ENCODE measurements at places on chromosomes 2 and 18.

DNA sequence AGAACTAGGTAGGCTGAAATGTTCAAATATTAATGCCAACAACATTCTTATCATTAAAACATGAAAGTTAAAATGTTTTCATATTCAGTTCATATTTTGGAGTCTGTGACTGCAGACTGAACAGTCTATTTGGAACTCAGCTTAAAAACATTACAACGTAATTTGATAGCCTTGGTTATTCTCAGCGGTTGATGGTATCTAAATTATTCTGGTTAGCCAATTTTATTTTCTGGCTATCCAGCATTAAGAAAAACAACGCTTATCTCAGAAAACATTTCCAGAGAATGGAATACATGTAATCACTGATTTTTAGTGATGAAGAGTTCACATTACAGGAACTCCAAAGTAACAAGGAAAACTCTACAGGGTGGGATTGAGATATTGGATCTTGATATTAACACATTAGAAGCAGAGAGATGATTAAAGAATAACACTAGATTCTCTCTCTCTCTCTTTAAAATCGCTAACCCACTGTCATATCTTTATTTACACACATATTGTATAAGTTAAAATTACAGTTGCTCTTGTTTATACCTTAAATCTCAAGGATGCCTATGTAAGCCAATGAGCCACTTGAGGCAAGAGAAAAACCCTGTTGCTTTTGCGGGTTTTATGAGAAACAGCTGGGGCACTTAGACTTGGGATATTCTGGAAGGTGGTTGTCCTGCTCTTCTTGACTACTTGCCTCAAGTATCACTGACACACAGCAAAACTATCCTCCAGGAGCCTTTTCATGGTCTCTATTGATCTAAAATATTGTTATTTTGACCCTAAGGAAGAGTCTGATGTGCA, 84.9 kb downstream of the ICOS start:
- H3K4me1 ChIP-seq, result peaks cover 17% of the 10 kb centered on the region
- DNase-seq, result no peak
- no peaks in the 10 kb centered on the region for H3K27me3 ChIP-seq
- H3K27ac ChIP-seq, result no peak overlapping the region

- no peak overlapping the region for H3K4me3 ChIP-seq
- H3K4me1 ChIP-seq, result peaks cover 20% of the 10 kb centered on the region
- H3K36me3 ChIP-seq, result peaks cover 38% of the 10 kb centered on the region
- peak overlapping the region; percentile 51 for H3K27ac ChIP-seq
- no peaks in the 10 kb centered on the region for H3K27me3 ChIP-seq
These were observed 72.7 kb downstream of the PTPN2 start for GRCh38 chr18:12811191-12811950.

DNA sequence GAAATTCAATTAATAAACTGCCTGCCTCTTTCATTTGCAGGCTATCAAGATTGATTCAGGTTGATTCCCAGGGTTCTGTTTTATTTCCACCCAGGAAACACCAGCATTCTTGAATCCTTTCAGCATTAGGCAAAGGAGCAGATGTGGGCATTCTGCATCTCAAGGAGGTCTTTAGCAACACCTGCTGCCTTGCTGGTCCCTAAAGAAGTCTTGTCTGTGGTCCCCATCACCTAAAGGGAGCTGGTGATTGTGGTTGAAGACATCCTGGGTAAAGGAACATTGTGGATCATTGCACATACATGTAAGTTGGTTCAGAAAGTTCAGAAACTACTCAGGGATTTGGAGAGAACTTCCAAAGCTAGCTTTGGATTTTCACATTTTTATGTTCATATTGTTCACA, 78.3 kb downstream of the EVA1A start:
- no peak overlapping the region for H3K4me3 ChIP-seq
- H3K27ac ChIP-seq, result no peak overlapping the region

DNA sequence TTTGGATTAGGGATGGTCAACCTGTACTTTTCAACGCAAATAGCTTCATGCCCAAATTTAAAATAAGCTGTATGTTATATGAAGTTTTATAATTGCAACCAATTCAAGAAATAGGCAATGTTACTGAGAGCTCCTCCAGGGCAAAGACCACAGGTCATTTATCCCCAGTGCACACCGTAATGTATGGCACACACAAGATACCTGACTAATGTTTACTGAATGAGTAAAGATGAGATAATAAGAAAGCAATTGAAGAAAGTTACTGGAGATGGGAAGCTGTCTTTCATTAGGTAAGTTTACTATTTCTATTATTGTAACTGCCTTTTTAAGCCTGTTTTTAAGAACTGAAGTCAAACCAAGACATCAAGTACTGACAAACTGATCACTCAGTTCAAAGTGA, 184.5 kb upstream of the VRK2 start:
- H3K4me3 ChIP-seq, result peak overlapping the region; percentile 28
- H3K4me1 ChIP-seq, result peaks cover 59% of the 10 kb centered on the region
- peak; percentile 87 for DNase-seq
- H3K36me3 ChIP-seq, result no peaks in the 10 kb centered on the region

DNA sequence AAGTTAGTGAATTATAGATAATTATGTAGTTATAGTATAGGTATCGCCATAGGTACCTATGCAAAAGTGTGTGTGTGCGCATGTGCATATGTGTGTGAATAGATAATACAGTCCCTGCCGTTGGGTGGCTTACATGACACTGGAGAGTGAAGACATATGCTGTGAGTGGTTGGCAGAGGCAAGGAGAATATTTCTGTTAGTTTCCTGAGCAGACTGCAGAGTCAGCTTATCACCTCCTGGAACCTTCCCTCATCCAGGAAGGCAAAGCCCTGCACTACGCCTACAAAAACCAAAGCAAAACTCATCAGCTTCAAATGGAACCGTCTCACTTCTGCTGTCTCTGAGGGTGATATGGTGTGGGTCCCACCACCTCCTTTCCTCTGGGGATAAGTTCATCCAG, 181.9 kb downstream of the LRRTM1 start:
- H3K4me3 ChIP-seq, result no peak overlapping the region
- no peaks in the 10 kb centered on the region for H3K36me3 ChIP-seq
- H3K27me3 ChIP-seq, result no peaks in the 10 kb centered on the region

- H3K27me3 ChIP-seq, result no peaks in the 10 kb centered on the region
- H3K4me3 ChIP-seq, result no peak overlapping the region
These were observed 57.6 kb upstream of the CABLES1 start for GRCh38 chr18:23077493-23078256.

DNA sequence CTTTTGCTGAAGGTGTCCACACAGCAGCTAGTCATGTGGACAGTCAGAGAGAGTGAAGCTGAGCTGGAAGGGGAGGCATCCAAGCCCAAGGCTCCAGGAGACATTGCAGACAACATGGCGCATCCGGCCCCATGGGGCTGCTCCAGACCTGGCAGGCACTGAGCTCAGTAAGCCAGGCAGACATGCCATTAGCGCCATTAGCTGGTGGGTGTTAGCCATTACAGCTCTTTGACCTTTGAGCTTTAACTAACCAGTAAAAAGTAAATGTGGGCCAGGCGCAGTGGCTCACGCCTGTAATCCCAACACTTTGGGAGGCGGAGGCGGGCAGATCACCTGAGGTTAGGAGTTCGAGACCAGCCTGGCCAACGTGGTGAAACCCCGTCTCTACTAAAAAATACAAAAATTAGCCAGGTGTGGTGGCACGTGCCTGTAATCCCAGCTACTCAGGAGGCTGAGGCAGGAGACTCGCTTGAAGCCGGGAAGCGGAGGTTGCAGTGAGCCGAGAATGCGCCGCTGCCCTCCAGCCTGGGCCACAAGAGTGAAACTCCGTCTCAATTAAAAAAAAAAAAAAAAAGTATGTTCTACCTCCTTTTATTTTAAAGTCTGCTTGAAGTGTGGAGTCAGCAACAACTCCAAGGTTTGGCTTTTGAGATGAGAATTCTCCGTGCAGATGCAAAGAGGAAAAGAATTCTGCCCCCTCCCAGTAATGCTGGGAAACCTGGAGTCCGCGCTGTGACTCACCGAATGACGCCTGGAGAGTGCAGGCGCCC, 69.4 kb downstream of the TWSG1 start:
- no peaks in the 10 kb centered on the region for H3K36me3 ChIP-seq
- no peak overlapping the region for H3K27ac ChIP-seq
- H3K27me3 ChIP-seq, result no peaks in the 10 kb centered on the region
- no peak overlapping the region for H3K4me3 ChIP-seq

All from PC-3 (cell line).